Stimulated activated CD8-positive, alpha-beta memory T cell treated with anti-CD3 and anti-CD28 coated beads, Interleukin-7, amount 100 ng/mL, for 1 hour (primary cell): ENCODE measurements at places on chromosomes 16 and 17.

DNA sequence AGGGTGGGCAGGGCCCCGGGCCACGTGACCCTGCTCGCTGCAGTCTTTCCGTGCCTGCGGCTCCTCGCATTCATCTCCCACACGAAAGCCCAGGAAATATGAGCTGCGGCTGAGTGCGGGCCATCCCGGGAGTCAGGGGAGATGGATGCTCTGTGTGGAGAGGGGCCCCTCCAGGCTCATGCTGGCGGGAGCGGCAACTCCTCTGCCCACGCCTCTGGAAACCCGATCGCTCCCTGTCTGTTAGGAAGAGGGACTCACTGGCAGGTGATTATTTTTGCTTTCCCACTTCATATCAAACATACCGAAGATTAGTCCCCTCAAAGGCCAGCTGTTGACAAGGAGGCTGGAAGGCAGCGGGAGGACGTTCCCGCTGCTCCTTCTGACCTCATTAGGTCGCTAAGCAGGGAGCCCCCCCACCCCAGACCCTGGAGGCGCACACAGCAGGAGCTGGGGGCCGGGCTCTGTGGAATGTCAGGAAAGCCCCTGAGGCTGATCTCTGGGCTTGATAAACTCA is 228.5 kb downstream of the FOXL1 start:
- no peak for DNase-seq

GRCh38 chr16:12489357-12489990 is 314.2 kb downstream of the CPPED1 start:
- no peak for DNase-seq

GRCh38 chr16:68782198-68783174 is 45.4 kb downstream of the CDH1 start:
- no peak for DNase-seq

- no peak for DNase-seq
Observed at GRCh38 chr16:69328854-69329316, 1.5 kb downstream of the PDF start.

GRCh38 chr17:67412941-67413340 is 35.9 kb downstream of the PITPNC1 start:
- DNase-seq = no peak

- DNase-seq = no peak
Observed at GRCh38 chr17:15287538-15288267, 22.6 kb upstream of the PMP22 start.

- no peak for DNase-seq
Observed at GRCh38 chr17:78357672-78358537, 2.0 kb downstream of the SOCS3 start.

GRCh38 chr17:4476511-4477070 is 22.1 kb upstream of the SPNS2 start:
- no peak for DNase-seq

DNA sequence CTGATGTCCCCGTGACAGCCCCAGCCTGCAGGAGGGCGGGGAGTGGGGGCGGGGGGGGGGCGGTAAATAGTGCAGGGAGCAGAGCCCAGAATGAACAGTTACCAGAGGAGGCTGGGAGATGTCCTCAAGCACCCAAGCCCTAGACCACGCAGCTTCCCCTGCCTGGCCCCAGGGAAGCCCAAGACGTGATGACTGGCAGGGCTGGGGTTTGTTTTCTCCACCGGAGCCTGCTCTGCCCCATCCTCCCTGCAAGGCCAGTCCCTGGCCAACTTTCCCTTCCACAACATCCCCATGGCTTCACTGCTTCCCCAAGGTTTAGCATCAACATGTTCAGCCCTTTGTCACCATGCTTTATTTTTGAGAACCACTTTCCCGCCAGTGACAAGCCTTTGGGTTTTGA is 1.4 kb upstream of the BEAN1 start:
- no peak for DNase-seq

- DNase-seq = no peak
Observed at GRCh38 chr16:20099375-20099774, 25.7 kb upstream of the GPR139 start.

DNA sequence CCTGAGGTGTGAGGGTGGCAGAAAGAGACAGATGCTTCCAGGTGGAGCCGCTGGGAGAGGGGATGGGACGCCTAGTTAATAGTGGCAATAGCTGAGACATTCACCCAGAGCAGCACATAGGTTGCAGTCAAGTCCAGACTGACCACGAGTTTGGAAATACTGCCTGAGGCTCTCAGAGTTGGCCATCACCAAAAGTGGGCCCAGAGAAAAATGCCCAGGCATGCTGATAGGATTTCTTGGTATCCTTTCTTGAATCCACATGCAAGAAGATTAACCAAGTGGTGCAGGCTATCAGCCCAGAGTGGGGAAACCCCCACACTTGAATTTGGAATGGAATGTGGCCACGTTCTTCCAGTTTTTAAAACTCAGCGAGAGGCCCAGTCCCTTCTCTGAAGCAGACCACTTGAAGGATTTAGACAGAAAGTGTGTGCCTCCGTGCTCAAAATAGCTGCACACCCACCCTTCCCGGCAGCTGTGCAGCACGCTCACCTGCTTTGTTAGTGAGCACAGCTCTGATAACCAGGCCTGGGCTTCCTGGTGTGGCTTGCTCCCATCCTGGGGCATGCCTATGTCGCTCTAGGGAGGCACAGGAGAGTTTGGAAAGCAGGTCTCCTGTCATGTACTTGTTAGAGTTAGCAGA is 35.7 kb downstream of the PLD6 start:
- DNase-seq = no peak

DNA sequence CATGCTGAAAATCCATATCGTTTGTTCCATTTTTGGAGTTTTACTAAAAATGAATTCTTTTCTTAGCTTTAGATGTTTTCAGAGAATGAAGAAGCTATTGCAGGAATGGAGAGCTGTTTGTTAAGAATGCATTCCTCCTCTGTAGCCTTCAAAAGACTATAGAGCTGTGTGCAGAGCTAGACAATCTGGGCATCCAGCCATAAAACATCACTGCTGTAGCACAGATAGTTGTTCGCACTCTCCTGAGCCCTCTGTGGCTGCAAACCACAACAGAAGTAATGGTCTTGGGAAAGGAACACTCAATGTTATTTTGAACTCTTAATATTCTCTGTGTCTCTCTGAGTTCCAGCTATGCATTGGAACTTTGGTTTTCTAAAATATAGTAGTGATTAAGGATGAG is 4.9 kb downstream of the TNRC6C start:
- no peak for DNase-seq

DNA sequence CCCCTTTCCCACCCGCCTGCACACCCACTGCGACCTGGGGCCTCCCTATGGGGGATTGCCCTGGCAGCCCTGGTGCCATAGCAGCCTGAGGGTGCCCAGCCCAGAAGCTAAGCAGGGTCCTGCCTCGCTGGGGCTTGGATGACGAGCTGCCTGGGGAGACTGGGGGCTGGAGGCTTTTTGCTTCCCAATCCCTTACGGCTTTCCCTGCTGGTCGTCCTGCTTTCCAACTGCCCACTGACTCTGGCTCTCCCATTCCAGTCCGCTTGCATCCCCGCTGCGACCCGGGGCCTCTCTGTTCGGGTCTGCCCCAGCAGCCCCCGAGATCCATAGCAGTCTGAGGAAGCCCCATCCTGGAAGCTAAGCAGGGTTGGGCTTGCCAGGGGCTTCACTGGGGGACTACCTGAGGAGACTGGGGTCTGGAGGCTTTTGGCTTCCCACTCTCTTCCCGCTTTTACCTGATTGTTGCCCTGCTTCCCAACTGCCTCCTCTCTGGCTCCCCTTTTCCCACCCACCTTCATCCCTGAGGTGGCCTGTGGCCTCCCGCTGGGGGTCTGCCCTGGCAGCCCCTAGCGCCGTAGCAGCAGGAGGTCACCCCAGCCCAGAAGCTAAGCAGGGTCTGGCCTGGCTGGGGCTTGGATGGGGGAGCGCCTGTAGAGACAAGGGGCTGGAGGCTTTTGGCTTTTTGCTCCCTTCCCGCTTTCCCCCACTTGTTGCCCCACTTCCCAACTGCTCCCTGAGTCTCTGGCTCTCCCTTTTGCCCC is 2292.8 kb downstream of the TP53TG3F start:
- no peak for DNase-seq

DNA sequence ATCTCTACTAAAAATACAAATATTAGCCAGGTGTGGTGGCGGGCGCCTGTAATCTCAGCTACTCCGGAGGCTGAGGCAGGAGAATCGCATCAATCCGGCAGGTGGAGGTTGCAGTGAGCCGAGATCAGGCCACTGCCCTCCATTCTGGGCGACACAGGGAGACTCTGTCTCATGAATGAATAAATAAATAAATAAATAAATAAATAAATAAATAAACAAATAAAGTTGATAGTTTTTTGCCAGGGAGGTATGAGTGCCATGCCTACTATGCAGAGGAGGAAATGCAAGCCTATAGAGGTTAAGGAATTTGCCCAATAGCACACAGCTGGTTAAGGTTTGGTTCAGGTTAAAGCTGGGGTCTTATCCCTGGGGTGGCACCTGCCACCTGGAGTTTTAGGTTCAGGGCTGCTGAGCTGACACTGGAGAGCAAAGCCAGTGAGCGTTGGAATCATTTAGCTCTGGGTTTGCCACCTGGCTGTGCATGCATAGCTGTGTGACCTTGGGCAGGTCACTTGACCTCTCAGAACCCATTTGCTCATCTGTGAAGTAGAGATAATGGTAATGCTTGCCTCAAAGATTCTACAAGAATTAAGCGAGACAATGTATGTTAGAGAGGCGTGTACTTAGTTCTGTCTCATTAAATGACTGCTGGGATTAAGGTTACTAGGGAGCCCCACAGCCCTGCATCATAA is 1.2 kb downstream of the OTOA start:
- no peak for DNase-seq

DNA sequence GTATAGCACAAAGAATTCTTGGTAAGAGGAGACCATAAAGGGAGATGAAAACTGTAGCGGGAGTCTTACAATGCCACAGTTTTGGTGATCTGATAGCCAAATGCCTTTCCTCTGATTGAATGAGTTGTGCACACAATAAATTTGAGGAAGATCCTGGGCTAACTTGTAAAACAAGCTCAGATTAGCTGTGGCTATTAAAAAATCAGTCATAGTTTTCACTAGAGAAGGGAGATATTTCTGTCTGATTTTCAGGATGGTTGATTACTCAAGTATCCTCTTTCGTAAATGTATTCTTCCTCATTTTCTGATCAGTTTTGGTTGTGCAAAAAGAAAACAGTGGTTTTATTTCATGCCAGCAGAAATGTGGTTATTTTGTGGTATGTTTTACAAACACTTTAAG is 9.1 kb upstream of the METTL9 start:
- no peak for DNase-seq

- no peak for DNase-seq
Observed at GRCh38 chr17:28567604-28568003, 3.7 kb downstream of the PIGS start.

DNA sequence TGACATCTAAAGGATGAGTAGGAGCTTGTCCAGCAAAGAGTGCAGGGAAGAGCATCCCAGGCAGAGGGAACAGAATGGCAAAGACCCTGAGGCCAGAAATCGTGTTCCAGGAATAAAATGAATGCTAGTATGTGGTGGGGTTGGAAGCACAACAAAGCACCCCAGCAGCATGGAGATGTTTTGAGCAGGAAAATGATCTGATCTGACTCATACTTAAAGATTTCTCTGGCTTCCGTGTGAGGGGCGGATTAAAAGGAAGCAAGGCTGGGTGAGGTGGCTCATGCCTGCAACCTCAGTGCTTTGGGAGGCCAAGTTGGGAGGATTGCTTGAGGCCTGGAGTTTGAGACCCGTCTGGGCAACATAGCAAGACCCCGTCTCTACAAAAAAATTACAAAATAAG is 2.3 kb downstream of the SLC5A11 start:
- no peak for DNase-seq
